ENCODE measurements at places on chromosomes 5 and 9.

- DNase-seq = no peak
These were observed 166.3 kb upstream of the ZNF608 start for GRCh38 chr5:124912638-124913328.

- no peak for DNase-seq
These were observed 46.9 kb downstream of the ACTBL2 start for GRCh38 chr5:57435701-57436134.

GRCh38 chr5:156434471-156434870, 107.5 kb downstream of the SGCD start:
- no peak for DNase-seq

- no peak for DNase-seq
These were observed 199.4 kb upstream of the SLC24A2 start for GRCh38 chr9:19988281-19988680.

DNA sequence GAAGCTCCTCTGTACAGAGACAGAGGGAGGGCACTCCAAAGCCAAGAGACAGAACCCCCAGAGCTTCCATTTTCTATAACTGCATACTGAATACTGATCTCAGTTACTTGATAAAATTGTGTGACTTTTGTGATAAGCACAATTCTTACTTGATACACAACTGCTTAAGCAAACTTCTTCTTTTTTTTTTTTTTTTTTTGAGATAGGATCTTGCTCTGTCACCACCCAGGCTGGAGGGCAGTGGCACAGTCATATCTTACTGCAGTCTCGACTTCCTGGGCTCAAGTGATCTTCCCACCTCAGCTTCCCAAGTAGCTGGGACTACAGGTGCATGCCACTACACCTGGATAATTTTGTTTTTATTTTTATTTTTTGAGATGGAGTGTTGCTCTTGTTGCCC, 252.1 kb upstream of the ZNF608 start:
- no peak for DNase-seq

GRCh38 chr9:101387871-101388506, 3.2 kb upstream of the BAAT start:
- no peak for DNase-seq

DNA sequence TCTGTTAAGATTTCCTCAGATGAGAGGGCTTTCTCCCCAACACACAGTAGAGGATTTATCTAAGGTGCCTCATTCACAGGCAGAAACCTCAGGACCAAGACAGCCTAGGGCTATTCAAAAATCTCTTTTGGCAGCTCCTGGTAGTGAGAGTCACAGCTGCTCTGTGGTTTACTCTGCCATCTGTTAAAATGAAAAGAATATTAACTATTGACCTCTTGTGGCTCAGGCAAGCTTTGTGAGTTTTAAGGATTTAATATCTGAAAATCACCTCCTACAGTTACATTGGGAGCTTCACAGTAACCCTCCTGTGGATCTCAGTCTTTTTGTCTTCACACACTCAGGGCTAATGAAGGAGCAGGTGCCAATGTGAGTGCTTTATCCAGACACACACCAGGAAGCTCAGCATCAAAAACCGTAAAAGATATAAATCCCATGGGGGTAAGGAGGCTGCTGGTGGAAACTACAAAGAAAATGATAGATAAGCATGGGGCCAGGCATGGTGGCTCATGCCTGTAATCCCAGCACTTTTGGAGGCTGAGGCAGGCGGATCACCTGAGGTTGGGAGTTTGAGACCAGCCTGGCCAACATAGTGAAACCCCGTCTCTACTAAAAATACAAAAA, 29.7 kb downstream of the PPP1R2B start:
- peak; percentile 41 for DNase-seq

DNA sequence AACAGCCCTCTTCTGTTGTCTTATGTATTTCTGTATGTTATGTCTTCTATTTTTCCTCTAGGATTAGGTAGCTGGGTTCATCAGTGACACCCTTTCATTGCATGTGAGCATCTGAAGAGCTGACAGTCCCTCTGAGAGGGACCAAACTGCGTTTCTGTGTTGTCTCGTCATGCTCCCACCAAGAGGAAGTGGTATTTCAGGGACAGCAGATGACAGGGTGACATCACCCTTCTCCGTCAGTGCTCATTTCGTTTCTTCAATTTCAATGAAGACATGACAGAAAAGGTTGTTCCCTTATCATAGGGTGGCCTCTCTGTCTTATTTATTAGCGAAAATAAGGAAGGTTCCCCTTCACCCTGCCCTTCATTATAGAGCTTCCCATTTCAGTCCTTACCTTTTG, 225.9 kb upstream of the NR4A3 start:
- DNase-seq = no peak

DNA sequence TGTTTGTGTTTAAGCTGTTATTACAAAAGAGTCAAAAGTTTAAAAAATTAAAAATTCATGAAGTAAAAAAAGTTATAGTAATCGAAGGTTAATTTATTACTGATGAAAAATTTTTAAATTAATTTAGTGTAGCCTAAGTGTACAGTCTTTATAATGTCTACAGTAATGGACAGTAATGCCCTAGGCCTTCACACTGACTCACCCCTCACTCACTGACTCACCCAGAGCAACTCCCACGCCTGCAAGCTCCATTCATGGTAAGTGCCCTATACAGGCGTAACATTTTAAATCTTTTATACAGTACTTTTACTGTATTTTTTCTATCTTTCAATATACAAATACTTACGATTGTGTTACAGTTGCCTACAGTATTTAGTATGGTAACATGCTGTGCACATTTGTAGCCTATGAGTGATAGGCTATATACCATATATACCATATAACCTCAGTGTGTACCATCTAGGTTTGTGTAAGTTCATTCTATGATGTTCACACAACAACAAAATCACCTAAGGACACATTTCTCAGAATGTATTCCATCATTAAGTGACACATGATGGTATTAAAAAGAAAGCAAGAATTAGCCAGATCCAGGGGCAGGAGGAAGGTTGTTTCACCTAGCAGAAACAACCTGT, 40.1 kb downstream of the DCAF10 start:
- no peak for DNase-seq

DNA sequence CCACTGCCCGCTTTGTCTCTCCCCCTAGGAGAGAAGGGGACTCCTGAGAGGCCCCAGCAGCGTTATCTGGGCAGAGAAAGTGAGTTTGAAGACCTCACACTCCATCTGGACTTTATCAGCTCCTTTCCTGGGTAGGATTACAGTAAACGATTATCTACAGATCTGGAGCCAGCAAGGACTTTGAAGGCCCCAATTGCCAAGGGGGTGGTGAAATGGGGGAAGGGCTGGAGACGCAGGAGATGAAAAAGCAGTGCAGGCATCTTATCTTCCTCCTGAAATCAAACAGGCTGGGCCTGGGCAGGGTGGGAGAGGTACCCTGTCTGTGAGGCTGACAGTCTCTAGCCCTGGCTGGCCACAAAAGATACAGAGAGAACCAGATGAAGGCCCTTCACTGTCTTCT, 105.8 kb upstream of the MSX2 start:
- no peak for DNase-seq
